ENCODE measurements at places on chromosomes 4 and X.

DNA sequence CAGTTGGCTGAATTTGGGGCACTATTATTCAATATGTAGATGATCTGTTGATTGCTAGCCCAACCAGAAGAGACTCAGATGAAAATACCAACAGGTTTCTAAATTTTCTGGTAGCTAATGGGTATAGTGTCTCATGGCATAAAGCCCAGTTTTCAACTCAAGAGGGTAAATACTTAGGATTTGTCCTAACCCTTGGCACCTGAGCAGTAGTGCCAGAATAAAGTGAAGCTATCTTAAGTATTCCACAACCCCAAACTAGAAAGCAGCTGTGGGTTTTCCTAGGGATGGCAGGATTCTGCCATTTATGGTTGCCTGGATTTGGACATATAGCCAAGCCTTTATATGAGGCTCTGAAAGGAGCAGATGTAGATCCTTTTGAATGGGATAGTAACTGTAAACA is 119.0 kb downstream of the AGTR2 start:
- DNase-seq: no peak

DNA sequence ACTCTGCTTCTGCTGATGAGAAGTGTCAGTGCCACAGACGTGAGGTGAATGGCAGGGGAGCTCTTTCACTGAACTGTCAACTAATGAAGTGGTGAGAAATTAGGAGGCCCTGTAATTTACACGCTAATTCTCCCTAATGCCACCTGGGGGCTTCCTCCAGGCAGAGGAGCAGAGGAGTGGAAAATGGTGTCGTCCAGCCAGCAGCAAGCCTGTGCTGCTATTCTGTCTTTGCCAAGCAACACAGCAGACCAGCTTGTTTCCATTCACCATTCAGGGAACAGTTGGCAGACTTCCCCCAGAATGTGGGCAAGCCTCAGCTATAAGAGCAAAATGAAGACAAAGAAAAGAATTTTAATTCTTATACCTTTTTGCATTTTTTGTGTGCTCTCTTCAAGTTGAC is 245.2 kb upstream of the TET2 start:
- no peak for DNase-seq

DNA sequence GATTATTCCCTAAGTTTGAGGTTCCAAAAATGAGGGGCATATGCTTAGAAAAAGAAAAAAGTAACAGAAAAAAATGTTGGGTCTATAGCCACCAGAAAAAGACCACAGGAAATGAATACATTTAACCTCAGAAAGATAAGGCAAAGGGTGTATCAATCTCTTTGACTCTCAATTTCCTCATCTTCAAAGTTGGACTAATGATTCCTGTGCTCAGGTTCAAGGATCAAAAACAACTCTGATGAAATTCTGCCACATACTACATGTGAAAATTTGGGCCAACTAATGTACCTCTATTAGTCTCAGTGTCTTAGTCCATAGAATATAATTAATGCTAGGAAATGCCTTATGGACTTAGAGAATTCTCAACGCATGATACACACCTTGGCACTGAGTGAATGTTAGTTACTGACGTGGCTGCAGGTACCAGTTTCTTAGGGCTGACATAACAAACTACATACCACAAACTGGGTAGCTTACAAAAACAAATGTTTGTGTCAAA is 257.7 kb downstream of the ANKRD50 start:
- DNase-seq: no peak

GRCh38 chr4:184320631-184321030 is 103.0 kb upstream of the ENPP6 start:
- DNase-seq: no peak

- DNase-seq: no peak
Measured at GRCh38 chr4:67725132-67725531, 24.2 kb upstream of the UBA6 start.

DNA sequence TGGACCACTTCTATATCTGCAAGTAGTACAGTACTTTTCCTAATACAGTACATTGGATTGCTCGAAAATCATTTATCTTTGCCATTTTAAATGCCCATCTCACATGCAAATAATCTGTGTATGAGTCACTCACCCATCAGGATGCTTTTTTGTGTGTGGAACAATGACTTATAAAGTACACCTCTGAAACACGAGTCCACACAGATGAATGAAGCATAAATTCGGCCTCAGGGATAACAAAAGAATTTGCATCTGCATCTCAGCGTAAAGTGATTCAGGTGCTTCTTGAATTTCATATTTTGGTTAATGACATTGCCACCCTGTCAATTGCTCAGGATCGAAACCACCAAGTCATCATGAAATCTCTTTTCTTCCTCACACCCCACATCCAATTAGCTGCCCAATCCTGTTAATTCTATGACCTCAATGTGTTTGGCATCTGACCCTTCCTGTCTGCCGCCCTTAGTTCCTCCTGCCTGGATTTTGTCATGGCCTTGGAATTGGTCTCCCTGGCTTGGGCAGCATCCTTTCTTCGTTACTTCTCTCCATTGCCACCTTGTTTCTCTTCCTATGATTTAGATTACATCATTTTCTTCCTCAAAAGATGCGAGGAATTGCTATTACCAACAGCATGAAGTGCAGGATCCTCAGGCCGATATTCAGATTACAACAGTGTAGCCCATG is 161.6 kb upstream of the MID1 start:
- no peak for DNase-seq

DNA sequence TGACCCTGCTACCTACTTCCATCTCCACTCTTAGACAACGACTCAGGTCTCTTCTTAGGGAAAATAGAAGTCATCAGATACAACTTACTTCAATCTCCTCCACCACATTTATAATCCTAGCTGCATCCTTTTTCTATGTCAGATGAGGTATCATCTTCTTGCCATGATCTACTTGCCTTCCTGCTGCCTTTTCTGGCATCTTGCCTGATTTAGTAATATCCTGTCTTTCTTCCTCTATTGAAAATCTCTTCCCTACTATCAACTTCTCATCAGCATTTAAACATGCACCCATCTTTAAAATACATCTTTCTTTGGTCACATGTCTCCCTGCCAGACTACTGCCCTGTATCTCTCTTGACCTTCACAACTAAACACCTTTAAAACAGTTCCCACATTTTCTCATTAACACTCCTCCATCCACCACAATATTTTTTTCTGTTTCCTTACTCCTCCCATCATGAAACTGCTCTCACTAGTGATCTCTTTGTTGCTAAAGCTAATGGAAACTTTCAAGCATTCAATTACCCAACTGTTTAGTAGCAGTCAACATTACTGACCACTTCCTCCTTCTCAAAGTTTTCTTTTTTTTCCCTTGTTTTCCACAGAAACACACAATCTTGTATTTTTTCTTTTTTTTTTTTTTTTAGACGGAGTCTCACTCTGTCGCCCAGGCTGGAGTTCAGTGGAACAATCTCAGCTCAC is 100.8 kb upstream of the CXorf66 start:
- DNase-seq: no peak

DNA sequence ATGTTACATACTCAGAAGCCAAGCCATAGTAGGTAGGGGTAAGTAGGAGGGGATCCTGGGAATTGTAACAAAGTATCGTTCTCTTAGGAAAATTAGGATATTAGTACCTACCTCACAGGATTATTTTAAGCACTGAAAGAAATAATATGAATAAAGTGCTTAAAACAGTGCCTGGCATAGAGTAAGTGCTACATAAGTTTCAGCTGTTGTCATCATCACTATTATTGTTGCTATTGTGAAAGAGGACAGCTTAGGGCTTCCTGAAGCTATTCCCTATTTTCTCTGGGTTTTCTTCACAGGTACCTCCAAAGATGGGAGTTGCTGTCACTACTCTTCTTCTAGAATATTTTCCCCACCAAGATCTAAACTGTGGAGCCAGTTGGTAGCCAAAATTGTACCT is 443.7 kb upstream of the FGF16 start:
- DNase-seq: no peak

DNA sequence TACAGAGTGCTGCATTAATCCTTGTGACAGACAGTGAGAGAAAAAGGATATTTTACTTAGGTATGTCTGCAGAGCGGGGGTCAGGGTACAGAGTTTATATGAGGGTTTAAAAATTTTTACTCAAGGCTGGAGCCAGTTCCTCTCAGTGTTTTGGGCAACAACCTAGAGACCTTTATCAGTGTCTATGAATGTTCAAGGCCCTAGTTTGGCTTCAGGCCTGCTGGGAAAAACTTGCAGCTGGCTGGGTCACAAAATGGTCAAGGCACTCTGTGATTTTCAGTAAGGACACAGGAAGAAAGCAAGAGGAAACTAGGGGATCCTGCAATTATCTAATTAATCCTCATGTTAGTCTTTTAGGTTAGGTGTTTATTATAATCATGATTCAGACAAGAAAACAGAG is 10.8 kb upstream of the C4orf54 start:
- no peak for DNase-seq

DNA sequence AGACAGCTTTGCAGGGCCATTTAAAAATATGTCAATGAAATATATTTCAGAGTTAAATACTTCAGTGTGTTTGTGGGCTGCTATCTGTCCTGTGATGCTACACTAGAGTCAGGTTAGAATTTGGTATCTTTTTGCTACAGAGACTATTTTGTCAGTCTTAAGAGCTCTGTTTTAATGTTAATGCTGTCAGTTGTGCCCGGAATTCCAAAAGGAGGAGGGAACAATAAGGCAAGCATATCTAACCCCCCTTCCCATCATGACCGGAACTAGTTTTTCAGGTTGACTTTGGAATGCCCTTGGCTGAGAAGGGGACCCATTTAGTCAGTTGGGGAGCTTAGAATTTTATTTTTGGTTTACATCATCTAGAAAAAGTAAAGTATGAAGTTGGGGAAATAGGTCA is 34.9 kb upstream of the SLC25A4 start:
- no peak for DNase-seq

DNA sequence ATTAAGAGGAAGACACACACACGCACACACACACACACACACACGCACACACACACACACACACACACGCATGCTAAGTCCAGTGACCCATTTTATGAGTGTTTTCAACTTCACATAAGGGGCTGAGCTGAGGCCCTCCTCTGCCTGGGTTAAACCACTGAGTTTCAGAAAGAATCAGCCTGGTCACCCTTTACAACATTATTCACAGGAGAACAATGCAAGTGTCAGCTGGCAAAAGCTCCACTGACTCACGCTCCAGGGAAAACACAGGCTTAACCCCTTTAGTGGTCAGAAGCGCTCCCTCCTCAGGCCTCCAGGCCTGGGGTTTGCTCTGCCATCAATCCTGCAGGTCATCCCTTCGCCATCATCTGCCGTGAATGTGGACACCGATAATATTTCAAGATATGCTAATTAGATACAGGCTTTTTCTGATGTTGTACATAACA is 46.9 kb downstream of the ACOX3 start:
- DNase-seq: no peak

- DNase-seq: no peak
Measured at GRCh38 chr4:101813604-101814003, 23.1 kb downstream of the BANK1 start.

DNA sequence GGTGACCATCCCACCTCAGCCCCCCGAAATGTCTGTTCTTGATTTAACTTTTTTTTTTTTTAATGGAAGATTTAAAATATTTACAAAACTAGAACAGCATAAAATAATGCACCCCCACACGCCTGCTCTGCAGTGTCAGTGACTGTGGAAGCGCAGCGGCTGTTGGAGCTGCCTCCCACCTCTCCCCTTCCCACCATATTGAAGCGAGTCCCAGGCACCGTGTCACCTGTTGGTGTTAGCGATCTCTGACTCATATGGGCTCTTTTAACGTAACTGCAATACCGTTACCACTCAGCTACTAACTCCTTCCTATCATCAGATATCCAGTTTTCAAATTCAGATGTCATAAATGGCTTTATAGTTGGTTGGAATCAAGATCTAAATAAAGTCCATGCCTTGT is 17.1 kb upstream of the TADA2B start:
- DNase-seq: no peak

GRCh38 chr4:55323375-55323774 is 22.7 kb upstream of the SRD5A3 start:
- no peak for DNase-seq

GRCh38 chr4:25563071-25563564 is 92.5 kb upstream of the SLC34A2 start:
- no peak for DNase-seq

DNA sequence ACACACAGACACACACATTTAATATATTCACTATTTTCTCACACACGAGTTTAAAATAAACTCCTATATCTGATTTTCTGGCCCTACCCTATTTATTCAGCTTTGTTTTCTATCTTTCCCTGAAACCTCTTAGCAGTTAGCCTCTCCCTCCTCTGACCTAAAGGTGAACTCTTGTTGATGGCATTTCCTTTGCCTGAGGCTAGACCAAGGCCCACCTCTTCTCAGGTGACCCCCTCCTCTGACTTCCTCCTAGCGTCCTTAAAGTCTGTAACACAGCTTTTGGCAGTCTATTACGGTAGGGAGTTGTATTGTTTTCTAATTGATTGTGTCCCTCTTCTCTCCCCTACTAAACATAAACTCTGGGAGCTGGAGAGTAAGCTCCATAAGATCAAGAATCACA is 1.7 kb upstream of the SRPX2 start:
- DNase-seq: no peak

- DNase-seq: no peak
Measured at GRCh38 chr4:88211473-88212252, 53.2 kb upstream of the ABCG2 start.

DNA sequence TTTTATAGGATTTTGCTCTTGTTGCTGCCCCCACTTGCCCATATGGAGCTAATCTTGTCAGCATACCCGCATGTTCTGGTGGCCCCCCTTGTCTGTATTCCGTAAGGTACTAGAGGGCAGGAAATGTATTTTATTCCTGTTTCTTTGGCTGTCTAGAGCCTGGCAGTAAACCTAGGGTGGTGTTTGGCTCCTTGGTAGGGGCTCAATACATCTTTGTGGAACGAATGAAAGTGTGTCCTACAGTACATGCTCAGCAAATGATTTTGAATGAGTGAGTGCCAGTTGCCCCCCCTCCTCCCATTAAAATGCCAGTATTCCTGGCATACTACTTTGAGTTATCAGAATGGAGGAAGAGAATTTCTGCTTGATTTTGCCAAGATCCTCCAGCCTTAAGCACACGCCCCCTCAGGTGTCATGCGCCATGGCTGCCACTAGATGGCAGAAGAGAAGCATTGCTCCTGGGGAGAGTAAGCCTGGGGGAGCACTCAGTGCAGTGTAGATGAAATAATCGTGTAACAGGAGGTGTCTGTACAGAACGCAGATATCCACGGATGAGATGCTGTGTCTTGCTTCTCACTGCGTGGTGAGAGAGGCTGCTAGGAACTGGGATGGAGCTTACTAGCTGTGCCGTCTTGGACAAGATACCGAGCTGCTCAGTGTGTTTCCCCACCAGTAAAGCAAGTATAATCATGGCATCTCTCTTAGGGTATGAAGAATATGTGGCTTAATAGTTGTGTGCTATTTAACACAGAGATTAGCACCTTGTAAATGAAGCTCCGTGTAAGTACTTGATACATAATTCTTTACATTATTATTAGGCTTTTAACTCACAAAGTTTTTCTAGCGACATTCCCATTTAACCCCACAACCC is 17.2 kb upstream of the RNF212 start:
- DNase-seq: peak; percentile 62

DNA sequence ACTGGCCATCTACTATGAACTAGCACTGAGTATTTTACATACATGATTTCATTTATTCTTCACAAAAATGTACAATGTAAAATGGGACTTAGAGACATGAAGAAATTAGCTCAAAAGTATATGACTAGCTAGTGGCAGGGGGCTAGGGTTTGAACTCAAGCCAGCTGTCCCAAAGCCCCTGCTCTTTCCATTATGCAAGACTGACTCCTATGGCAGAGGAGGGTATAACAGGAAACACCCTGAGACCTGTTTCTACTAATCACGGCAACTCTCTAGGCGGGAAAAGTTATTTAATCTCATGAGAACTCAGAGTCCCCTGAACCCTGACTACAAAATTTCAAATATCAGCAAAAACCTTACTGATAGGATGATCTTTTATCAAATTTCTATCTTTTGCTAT is 150.6 kb downstream of the PRDM5 start:
- DNase-seq: no peak

- no peak for DNase-seq
Measured at GRCh38 chr4:151729731-151730559, 30.9 kb downstream of the GATB start.

Measured in activated effector memory CD4-positive, alpha-beta T cell treated with Interleukin-2 at 50 U/mL for 16 hours (primary cell).